ENCODE measurements at places on chromosomes 5 and 9.
A peak's percentile ranks its signal among the peaks of the same experiment; 100 is the strongest.

- DNase-seq: no peak
These were observed 168.4 kb upstream of the MAP1B start for GRCh38 chr5:71938895-71939294.

DNA sequence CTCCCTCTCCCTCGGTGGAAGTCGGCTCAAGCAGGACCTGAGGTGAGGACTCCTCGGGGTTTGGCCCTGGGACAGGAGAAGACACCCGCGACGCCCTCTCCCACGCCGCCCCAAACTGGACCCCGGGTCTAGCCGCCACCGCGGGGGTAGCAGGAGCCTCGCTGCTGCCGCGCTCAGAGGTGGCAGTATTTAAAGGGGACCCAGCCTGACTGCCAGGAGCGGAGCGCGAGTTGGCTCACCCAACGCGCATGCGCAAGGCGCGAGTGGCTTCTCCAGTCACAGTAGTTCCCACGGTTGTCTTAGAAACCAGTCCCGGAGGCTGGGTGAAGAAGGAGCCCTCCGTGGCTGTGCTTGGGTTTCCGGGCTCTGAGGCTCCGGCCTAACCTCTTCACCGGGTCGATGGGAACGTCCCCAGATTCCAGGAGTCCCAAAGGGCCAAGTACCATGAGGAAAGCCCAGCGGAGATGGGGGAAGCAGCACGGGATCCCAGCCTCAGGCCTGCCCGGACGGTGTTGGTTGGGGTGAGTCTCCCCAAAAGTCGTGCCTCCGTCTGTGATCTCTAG lies 477.8 kb downstream of the SPATA31A7 start:
- DNase-seq: no peak

GRCh38 chr5:42951293-42951840 lies 88.8 kb downstream of the ANXA2R start:
- peak; percentile 65 for DNase-seq

DNA sequence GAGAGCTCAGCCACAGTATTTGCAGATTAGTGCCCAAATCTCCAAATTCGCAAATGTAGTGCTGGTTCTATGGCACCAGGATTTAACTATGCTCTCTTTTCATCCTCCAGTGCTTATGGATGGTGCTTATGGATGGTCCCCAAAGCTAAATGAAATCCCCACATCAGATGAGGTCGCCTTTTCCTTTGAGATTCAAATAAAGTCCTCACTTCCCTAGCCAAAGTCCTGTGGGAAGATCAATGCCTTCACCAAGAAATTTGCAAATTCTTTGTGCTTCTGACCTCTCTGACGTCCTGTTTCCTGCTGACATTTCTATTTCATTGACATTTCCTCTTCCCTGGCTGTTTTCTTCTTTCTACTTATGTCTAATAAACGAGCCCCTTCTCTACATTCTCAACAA lies 1077.0 kb upstream of the C9orf72 start:
- no peak for DNase-seq

- no peak for DNase-seq
These were observed 353.6 kb downstream of the DEPDC1B start for GRCh38 chr5:60346393-60346792.

DNA sequence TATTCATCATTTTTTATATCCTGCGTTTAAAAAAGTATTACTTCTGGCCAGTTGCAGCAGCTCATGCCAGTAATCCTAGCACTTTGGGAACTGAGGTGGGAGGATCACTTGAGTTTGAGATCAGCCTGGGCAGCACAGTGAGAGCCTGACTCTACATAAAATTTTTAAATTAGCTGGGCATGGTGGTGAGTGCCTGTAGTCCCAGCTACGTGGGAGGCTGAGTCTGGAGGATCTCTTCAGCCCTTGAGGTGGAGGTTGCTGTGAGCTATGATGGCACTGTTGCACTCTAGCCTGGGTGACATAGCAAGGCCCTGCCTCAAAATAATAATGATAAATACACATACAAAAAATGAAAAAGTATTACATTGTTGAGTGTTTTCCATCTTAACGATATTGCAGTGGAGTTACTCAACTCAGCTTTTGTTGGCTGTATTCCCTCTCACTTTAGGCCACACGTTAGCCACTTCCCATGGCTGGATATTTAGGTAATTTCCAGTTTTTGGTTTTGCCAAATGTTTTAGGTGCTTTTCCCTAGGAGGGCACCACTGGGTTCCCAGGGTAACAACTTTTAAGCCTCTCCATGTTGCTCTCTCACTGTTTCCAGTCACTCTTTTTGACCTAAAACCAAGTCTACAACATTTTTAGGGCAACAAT lies 20.6 kb downstream of the SHB start:
- no peak for DNase-seq

DNA sequence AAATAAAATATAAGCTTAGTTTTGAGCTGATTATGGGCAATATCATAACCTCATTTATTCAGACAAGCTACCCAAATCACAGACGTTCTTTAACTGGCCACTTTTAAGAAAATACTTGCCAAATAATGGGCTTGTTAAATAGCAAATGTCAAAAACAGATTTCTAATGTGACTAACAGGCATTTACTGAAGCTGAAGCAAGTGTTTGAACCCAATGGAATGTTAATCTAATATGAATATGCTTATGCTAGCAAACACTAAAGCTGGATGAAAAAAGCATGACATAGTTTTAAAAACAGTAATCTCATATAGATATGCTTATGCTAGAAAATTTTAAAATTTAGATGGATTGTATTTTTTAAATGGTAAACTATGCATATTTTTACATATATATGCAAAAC lies 411.6 kb upstream of the PTGER4 start:
- DNase-seq: no peak

DNA sequence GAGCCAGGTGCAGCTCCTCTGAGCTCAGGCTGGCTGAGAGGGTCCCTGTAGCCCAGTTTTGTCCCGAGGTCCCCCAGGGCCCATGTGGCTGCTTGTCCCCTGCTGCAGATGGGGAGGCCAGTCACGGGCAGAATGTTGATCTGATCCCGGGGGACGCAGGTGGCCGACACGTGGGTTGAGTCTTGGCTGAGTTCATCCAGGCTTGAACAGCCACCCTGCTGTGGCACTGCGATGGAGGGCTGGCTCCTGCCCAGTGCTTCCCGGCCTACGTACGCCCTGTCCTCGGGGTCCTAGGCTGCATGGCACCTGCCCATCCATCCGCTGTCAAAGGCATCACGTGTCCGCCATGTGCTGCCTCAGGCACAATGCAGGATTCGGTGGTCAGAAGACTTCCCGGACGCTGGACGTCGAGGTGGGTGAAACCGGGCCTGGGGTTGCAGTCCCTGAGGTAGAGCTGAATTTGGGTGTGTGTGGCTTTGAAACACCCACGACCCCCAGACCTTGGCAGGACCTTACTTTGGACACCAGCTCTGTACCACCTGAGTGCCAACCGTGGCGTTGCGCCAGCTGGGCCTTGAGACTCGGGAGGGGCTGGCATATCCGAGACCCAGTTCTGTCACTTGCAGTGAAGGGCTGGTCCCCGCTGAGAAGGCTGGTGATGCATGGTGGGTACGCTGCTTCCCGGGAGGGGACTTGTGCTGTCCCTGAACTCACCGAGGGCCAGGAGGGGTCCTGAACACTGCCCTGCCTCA lies 22.3 kb downstream of the RXRA start:
- no peak for DNase-seq

- no peak for DNase-seq
These were observed 117.7 kb downstream of the HOMER1 start for GRCh38 chr5:79396265-79396664.

- DNase-seq: peak; percentile 1
These were observed 2.2 kb downstream of the GABRB2 start for GRCh38 chr5:161544350-161544765.

GRCh38 chr9:14326264-14326826 lies 12.4 kb upstream of the NFIB start:
- no peak for DNase-seq

DNA sequence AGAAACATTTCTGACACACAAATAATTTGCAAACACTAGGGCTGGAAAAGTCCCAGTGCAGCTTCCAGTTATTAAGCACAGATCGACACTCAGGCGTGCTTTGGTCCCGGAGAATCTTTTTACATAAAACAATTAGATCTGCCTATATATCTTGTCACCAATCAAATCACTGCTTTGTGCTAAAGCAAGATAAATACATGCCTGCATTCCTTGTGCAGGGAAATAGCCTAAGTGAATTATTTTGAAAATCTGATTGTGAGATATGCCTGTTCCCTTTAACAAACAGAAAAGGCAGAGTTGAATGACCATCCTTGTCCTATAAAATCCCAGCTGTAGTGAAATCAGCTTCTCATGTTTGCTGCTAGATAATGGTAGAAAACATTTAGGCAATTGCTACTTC lies 604.4 kb downstream of the CCDC171 start:
- no peak for DNase-seq

DNA sequence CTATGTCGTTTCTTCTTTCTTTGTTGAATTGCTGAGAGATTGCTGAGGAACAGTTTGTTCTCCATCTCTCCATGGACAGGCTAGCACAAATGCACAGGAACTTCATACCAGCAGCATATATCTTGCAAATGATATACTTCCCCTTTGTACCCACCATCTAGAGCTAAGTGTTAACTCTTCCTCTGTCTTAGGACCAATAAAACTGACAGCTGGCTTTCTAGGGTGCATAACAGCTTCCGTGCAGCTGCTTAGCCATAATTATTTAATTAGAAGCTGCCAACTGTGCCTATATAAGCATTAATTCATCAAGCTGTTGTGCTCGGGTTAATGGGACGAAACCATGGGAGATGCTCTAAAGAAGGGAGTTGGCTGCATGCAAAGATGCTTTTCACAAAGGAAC lies 38.7 kb downstream of the KCTD16 start:
- DNase-seq: no peak

DNA sequence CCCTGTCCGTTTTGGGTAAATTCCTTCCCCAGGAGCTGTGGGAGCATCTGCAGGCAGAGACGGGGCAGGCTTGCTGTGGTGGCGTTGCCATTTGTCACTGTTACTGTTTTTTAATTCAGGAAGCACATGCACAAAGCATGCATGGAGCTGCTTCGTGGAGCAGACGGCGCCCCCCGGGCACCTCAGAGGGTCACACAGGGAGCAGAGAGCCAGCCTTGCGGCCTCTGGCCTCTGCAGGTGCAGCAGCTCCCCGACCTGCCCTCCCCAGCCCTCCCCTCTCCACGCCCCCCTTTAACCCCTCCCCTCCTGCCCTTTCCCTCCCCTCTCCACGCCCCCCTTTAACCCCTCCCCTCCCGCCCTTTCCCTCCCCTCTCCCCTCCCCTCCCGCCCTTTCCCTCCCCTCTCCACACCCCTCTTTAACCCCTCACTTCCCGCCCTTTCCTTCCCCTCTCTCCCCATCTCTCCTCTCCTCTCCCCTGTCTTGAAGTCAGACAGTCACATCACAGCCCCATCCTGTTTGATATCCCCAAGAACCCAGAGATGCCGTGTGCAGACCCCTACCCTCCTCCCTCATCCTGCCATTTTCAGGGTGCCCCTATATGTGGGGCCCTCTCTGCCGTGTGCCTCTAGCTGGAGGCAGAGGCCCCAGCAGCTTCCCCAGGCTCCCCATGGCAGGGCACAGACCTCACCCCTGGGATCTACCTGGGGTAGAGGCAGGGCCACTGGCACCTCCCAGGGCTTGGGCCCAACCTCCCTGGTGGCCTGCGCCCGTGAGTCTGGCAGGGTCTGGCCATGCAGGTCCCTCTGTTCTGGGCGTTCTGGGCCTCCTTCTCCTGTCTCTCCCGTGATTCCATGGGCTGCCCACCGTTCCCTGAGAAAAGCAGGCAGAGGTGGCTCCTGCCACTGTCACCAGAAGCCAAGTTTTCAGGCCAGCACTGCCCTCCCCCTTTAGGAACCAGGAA lies 29.6 kb upstream of the UBAC1 start:
- DNase-seq: peak; percentile 21

- no peak for DNase-seq
These were observed 62.1 kb upstream of the CTXN3 start for GRCh38 chr5:127586811-127587210.

- no peak for DNase-seq
These were observed 1.2 kb downstream of the SMC5 start for GRCh38 chr9:70260007-70260443.

DNA sequence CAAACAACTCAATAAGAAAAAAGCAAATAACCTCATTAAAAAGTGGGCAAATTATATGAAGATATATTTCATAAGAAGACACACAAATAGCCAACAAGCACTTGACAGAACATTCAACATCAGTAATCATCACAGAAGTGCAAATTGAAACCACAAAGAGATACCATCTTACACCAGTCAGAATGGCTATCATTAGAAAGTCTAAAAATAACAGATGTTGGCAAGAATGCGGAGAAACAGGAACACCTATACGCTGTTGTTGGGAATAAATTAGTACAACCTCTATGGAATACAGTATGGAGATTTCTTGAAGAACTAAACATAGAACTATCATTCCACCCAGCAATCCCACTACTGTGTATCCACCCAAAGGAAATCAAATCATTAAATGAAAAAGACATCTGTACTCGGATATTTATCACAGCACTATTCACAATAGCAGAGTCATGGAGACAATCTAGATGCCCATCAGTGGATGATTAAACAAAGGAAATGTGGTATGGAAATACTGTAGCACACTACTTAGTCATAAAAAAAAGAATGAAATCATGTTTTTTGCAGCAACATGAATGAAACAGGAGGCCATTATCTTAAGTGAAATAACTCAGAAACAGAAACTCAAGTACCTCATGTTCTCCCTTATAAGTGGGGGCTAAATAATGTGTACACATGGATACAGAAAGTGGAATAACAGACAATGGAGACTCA lies 106.8 kb upstream of the FST start:
- no peak for DNase-seq

DNA sequence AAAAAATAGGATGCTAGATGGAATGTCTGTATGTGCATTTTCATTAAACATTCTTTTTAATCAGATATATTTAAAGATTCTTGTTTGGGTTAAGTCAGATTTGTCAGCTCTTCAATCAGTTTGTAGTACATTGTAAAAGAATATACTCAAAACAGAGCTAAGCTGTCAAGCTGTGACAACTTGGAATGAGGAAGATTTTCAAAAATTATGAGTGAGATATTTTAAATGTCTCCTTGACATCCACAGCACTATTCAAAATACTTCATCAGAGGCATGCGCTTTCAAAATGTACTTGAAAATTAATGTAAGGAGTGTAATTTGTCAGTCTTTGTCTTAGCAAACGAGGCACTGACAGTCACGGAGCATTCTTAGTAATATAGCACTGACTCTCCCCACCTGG lies 182.0 kb downstream of the MAT2B start:
- no peak for DNase-seq

GRCh38 chr5:125006011-125006685 lies 259.7 kb upstream of the ZNF608 start:
- DNase-seq: no peak

DNA sequence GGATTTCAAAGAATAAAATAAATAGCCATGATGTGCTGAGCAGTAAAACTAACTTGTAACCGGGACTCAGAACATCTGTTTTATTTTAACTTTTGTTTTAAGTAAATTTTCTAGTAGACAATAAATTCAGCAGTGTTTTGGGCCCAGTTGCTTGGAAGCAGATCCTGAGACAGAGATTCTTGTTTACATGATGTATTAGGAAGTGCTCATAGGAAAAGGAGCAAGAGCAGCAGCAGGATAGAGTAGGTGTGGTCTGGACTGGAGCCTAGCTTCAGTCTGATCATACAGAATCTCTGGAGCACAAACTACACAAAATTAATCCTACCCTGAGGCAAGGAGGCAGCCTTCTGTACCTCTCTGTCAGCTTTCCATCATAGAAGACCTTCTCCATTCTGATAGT lies 139.2 kb upstream of the CCNH start:
- no peak for DNase-seq

All from bone marrow (tissue), 2 donors.